ENCODE measurements at places on chromosomes 5 and 9.

- DNase-seq = no peak
Observed at GRCh38 chr5:116542619-116543018, 32.0 kb downstream of the SEMA6A start.

GRCh38 chr9:95910770-95911340 is 35.4 kb downstream of the ERCC6L2 start:
- DNase-seq = no peak

DNA sequence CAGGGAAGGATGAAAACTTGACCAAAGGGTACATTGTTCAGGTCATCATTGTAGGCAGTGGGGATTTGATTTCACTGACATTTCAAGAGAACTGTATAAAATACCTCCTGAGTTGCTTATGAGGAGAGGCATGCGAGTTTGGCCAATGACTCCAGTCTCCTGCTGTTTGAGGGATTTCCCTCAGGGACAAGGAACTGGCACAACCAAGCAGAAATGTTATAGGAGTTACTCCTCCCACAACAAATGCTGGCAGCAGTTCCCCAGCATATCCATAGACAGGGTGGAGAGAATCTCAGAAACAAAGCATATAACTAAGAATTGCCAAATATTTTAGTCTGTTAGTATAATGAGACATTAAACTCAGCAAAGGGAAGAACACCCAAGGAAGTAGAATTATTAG is 47.2 kb upstream of the FBXL7 start:
- no peak for DNase-seq

DNA sequence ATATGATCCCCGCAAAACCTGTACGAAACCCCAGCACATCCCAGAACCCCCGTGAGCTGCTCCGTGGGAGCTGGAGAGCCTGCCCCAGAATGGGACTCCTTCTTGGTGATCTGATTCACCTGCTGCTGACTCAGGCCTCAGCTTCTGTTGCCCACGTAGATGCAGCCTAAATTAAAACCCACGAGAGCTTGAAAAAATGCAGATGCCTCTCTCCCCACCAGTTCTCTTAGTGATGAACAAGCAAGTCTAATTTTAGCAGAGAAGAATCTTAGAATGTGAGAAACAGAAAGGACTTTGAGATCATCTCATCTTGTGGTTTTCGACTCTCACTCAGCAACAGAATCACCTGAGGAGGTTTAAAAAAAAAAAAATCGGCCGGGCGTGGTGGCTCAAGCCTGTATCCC is 57.6 kb downstream of the TMOD1 start:
- no peak for DNase-seq

DNA sequence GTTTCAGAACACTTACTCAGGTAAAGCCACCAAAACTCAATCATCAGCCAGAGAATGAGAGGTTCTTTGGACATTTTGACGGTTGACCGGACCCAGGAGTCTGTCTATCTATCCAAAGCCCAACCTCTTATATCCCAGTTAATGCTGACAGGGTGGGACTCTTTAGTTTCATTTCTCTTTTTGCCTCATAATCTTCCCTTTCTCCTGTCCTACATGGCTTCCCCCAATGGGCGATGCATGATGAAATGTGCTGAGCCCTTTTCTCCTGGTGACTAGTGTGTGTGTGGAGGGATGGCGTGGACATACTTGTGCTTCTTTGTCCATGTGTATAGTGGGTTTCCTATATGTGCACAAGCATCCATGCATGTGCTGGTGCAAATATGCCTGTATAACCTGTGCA is at the start of gene TIMD4:
Gene TIMD4 (minus strand): TSS at position 102 of the 400 bp plus-strand sequence. CDS start 28 bp downstream, at position 74.
- no peak for DNase-seq

DNA sequence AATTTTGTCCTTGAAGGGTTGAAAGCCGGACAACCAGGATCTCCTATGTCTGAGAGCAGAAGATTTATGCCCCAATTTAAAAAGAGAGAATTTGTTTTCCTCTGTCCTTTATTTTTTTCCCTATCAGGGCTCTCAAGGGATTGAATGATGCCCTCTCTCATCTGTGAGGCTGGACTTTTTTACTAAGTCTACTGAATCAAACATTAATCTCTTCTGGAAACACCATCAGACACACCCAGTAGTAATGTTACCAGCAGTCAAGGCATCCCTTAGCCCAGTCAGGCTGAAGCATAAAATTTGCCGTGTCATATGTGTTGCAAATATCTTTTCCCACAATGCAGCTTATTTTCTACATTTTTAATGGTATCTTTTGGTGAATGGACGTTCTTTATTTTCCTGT is 1497.9 kb downstream of the MAT2B start:
- no peak for DNase-seq

GRCh38 chr9:21684231-21684630 is 118.2 kb upstream of the MTAP start:
- DNase-seq = no peak

DNA sequence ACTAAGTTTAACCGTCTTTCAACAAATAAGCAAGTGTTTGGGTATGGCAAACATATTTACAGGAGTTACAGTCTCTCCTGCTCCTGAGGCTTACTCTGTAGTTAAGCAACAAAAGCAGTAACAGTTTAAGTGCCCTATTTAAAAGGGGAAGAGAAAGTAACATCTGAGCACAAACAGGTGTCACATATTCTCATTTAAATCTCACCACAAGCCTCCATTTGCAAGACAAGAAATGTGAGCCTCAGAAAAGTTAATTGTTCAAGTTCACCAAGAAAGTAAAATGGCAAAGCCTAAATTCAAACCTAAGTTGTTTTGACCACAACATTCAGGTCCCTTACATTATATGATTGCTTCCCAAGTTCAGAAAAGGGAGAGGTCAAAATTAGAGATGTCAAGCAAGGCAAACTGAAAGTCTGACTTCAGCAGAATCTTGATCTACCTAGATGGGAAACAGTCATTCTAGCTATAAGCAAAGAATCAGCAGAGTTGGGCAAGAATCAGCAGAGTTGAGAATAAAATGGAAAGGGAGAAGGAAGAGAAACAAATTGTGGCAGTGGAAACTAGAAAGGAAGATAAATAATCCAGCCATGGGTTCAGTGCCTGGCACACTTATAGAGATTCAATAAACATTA is 93.4 kb downstream of the STRBP start:
- no peak for DNase-seq

DNA sequence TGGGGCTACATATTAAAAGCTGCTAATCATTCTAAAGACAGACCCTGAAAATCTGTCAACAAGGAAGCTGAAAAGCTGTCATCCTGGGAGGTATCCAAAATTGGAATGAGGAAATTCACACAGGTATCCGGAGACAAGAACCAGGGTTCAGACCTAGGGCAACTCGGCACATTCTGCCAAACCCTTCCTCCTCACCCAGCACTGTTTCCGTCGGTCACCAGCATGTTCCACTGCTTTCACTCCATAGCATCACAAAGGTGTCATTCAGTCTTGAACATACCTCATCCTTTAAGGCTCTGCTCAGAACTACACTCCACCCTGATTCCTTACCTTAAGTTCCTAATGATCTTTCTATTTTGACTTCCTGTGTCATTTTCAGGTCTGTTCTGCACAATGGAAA is 153.1 kb upstream of the RASA1 start:
- no peak for DNase-seq

GRCh38 chr5:155522540-155522939 is 509.0 kb downstream of the KIF4B start:
- DNase-seq = no peak

DNA sequence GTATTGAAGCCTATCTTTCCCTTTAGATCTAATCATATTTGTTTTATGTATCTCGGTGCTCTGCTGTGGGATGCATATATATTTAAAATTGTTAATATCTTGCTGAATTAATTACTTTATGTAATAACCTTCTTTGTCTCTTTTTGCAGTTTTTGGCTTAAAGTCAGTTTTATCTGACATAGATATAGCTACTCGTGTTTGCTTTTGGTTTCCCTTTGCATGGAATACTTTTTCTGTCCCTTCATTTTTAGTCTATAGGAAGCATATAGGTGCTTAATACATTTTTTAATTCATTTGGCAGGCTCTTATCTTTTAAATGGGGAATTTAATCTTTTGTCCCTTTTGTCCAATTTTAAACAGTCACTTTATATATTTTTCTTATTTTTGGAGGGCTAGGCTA is 360.6 kb upstream of the PRR16 start:
- DNase-seq = no peak

- no peak for DNase-seq
Observed at GRCh38 chr9:126684345-126684744, 70.6 kb downstream of the LMX1B start.

DNA sequence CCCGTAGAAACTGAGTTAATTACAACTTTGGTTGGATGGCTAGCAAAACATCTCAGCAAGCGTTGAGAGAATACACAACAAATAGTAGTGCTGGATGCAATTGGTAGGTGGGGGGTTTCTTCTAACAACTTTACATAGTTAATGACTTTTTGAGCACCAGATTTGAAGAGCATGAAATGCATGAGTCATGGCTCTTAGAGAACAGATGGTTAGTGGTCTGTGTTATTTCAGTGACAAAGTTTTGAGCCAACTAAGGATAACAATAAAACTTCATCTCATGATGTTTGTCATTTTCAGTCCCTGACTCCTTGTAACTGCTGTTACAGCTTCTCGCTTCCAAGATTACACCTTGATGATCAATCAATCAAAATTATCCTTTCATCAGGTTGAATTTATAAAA is 399.0 kb upstream of the BRINP1 start:
- DNase-seq = no peak
